CD4-positive, alpha-beta T cell treated with Interleukin-21 for 1 hour (primary cell): ENCODE measurements at places on chromosomes 4 and X.

- no peak for DNase-seq
Observed at GRCh38 chrX:128975745-128976144, 547.5 kb downstream of the SMARCA1 start.

GRCh38 chrX:68930542-68931317 is 101.9 kb downstream of the EFNB1 start:
- no peak for DNase-seq

DNA sequence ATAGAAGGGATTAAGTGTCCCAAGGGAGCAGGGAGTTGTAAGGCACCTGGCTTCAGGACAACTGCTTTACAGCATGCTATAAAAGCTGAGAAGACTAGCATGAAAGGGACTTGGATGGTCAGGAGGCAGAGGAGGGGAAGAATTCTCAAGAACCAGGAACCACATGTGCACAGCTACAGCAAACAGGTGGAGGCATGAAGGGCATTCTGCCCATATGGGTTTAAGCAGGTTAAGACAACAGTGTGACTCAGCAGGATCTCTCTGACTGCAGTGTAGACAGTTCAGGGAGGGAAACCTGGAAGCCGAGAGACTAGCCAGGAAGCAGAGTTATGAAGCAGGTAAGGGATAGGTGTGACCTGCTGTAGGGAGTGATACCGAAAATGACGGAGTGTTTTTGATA is 117.0 kb downstream of the DHRSX start:
- no peak for DNase-seq

GRCh38 chr4:165384598-165384997 is 5.8 kb downstream of the CPE start:
- no peak for DNase-seq

GRCh38 chrX:134287346-134287745 is 50.4 kb downstream of the CCDC160 start:
- no peak for DNase-seq

DNA sequence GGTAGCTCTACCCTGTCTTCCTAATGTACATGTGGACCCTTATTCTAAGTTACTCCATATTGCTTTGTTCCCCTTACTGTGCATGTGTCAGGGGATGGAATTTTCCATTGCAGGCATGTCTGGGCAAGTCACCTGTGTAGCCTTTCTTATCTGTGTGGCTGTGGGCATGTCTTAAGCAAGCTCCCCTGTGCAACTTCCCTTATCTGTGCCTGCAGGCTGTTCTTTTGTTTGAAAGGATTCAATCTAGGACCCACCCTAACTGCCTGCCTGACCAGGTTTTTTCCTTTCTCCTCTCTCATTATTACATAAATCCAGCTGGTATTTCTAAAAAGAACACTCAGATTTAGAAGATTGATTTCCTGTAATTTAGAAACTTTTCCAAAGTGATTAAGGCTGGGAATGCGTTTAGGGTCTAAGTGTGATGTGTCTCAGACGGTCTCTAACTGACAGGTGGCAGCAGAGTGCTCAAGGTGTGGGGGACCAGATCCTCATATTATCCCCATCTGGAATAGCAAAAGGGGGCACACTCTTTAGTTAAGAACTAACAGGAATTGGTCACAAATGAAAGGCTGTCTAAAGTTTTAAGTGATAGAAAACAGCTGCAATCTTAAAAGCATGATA is 198.9 kb upstream of the PPP1R2C start:
- no peak for DNase-seq

DNA sequence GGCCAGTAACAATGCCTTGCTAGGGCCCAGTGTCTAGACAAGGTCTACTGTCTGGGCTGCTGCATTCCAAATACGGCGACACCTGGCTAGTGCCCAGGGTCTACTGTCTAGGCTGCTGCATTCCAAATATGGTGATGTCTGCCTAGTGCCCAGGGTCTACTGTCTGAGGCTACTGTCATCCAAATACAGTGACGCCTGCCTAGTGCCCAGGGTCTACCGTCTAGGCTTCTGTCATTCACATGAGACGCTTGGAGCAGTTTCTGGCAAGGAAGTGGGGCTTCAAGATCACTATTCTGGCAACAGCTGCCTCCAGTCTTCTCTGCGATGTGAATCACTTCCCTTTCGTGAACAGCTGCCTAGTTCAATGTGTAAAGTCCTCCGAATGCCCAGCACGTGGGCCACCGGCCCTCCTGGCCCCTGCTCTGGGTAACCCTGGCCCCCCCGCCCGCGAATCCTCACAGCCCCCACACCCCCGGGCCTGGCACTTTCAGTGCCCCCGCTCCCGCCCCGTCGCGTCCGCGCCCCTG is 12.7 kb downstream of the ACOX3 start:
- DNase-seq, result no peak
